NCI-H2081 (cell line): ENCODE measurements at places on chromosomes 5 and 9.

GRCh38 chr5:143135832-143136551 lies 267.5 kb downstream of the NR3C1 start:
- DNase-seq: no peak

GRCh38 chr9:96219026-96219899 lies 82.7 kb downstream of the HSD17B3 start:
- DNase-seq: no peak

GRCh38 chr5:74640450-74640953 lies at the start of gene ENC1:
TSS of gene ENC1 (minus strand) at chr5:74640728. CDS start at chr5:74636485, 4,243 bp downstream.
- peak; percentile 89 for DNase-seq

DNA sequence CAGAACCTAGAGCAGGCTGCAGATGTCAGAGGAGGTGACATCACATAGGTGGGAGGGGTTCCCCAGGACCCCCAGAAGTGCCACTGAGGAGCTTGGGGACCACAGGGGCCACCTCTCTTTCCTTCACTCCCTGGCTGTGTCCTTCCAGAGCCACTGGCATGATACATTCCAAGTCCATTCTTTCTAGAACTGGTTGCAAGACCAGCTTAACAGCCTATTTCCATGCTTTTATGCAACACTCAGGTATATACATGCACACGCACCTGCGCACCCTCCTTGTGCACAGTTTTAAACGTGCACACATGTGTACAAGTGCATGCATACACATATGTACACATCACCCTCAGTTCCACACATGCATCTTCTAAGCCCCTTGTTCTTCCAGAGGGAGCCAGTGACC lies 39.7 kb downstream of the SLC6A7 start:
- DNase-seq: no peak

- DNase-seq: no peak
These were observed 23.3 kb downstream of the MCTP1 start for GRCh38 chr5:95261437-95262175.

- DNase-seq: no peak
These were observed 1.9 kb upstream of the PAEP start for GRCh38 chr9:135559606-135560005.

DNA sequence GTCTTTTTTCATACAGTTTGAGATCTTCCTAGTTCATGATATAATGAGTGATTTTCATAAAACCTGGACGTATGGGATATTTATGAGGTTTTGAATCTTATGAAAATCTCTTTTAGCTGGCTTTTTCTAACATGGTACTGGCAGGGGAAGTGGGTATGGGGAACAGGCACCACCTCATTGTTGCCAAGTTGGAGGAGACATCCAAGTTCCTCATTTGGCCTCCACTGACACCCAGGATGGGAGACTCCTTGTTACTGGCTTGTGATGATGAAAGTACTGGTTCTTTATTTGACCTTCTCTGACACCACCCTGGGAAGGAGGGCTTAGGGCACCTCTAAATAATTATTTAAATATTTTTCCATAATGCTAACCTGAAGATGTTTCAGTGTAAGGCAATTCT lies 4.0 kb upstream of the TNPO1 start:
- DNase-seq: no peak

- DNase-seq: no peak
These were observed 3.0 kb upstream of the SLC44A1 start for GRCh38 chr9:105241356-105242043.

DNA sequence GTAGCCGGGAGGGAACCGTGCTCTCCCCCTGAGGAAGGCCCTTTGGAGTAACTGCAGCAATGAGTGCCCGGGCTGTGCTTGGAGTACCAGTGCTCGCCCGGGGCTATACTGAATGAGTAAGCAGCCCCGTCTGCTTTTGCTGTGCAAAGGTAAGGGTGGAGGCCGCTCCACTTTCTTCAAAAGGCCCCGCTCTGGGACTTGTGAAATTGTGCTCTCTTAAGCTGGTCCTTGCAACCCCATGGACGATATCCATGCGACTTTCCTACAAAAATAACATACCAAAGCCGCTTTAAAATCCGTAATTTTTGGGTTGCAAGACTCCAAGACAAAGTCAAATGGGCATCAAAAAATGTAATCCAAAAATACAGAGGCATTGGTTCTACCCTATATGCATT lies 578 bp upstream of the TNFAIP8 start:
- DNase-seq: no peak

GRCh38 chr9:79900754-79901153 lies 329.0 kb downstream of the TLE4 start:
- no peak for DNase-seq

DNA sequence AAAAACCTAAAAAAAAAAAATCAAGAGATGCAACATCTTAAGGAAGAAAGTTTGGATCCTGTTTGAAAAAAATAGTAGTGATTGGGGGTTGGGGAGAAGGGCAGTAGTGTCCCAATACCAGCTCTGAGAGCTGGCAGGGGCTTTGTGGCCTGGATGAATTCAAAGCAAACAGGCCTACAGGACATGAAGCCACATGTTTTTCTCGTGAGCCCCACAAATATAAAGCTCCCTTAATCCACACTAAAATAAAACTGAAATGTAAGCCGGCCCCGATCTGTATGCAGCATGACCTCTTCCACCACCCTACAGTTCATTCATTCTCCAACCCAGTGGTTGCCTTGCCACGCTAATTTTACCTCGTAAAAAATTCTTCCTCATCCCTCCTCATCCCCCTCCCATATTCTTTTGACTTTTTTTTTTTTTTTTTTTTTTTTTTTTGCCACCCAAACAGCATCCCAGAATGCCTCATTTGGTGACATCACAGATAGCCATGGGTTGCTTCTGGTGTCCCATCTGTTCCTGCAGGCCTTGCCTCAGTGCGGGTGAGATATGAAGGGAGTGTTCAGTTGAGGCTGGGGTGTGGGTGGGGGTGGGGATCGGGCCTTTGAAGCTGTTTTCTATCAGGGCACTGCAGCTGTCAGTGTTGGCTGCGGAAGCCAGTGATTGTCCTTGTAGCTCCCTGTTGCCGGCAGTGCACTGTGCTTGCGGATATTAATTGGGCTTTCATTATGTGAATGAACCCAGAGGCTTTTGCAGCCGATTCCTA lies 81.6 kb upstream of the NFIB start:
- peak; percentile 39 for DNase-seq

DNA sequence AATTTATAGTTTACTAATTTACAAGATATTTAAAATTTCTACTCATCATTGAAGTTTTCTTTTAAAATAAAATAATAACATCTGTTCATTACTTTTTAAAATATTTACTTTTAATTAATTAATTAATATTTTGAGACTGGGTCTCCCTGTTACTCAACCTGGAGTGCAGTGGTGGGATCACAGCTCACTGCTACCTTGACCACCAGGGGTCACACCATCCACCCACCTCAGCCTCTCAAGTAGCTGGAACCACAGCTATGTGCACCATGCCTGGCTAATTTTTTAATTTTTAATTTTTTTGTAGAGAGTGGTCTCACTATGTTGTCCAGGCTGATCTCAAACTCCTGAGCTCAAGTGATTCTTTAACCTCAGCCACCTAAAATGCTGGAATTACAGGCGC lies 1013.6 kb downstream of the CDH9 start:
- DNase-seq: no peak

DNA sequence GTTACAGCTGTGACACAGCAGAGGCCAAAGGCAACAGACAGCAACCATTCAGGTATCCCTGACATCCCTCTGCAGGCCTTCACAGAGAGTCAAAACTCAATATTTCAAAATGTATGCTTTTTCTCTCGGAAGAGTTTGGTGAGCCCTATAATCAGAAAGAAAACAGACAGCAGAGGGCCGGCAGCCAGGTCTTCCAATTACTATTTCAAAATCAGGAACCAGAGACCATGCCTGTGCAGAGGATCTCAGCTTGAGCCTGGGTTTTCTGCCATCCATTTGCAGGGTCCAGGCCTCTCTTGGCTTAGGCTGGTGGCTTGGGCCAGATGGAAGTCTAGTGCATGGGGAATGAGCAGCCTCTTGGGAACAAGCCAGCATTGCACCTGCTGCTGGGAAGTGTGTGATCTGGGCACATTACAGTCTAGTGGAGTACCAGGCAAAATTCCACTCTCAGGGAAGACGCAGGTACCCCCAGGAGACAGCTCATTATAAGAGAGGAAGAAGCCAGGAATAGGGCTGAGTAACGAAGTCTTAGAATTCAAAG lies 231.3 kb downstream of the ENC1 start:
- peak; percentile 2 for DNase-seq

DNA sequence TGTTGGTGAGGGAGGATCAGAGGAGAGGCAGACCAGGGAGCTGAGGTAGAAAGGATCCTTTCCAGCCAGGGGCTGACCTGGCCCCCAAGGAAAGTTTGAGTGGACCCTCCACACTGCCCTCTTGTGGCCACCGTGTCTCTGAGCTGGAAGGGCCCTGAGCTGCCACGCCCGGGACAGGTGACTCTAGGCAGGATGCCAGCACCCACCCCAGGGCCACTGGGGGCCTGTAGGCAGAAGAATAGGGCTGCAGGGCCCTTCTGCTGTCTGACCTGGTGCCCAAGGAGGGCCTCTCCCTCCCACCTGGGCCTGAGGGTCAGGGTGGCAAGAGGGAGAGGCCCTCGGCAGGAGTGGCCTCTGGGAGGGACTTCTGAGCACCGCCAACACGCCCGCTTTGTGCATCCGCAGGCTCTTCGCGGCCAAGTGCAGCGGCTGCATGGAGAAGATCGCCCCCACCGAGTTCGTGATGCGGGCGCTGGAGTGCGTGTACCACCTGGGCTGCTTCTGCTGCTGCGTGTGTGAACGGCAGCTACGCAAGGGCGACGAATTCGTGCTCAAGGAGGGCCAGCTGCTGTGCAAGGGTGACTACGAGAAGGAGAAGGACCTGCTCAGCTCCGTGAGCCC lies 76.8 kb downstream of the LMX1B start:
- peak; percentile 20 for DNase-seq

GRCh38 chr9:128335161-128335560 lies 5.2 kb upstream of the SLC27A4 start:
- no peak for DNase-seq

DNA sequence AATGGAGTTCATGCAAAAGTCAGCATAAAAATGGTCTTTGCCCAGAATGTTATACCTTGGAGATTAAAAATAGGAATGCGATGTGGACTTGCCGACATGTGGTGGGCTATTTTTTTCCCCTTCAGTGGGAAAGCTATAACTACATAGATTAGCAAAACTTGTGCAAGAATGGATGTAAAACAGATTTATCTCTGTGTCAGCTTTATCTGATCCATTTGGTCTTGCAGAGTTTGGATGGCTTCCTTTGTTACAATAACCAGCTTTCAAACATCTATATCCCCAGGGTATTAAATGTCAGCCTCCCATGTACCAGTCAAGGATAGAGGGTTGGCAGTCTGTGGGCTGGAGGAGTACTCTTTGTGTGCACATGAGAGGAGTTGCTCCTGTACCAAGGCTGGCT lies 284.9 kb downstream of the TMEM38B start:
- DNase-seq: no peak

- no peak for DNase-seq
These were observed 1.6 kb downstream of the GRK6 start for GRCh38 chr5:177427919-177428573.

GRCh38 chr5:78888580-78889368 lies 96.3 kb downstream of the ARSB start:
- no peak for DNase-seq

- DNase-seq: no peak
These were observed 44.3 kb downstream of the FBN2 start for GRCh38 chr5:128493657-128494329.

DNA sequence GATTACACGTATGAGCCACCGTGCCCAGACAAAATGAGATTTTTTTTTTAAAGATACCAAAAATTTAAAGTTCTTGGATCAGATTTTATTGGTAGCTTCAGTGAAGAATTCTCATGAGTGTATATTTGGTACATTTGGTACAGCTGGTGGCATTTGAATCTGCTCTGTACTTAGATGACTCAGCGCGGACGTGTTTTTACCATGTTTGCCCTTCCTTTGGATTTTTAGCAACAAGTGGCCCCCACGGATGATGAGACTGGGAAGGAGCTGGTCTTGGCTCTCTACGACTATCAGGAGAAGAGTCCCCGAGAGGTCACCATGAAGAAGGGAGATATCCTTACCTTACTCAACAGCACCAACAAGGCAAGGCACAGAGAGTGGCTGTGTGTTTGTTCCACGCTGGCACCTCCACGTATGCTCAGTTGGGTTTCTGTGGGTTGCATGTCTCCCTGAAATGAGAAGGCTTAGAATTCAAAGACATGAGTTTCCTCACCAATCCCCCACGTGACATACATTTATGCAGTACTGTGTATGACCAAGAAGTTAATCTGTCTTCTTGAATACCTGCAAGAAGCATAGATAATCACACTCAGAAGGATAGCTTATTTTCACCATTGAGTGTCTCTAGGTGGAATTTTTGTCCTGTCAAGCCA lies 36.3 kb downstream of the SPTAN1 start:
- DNase-seq: no peak

DNA sequence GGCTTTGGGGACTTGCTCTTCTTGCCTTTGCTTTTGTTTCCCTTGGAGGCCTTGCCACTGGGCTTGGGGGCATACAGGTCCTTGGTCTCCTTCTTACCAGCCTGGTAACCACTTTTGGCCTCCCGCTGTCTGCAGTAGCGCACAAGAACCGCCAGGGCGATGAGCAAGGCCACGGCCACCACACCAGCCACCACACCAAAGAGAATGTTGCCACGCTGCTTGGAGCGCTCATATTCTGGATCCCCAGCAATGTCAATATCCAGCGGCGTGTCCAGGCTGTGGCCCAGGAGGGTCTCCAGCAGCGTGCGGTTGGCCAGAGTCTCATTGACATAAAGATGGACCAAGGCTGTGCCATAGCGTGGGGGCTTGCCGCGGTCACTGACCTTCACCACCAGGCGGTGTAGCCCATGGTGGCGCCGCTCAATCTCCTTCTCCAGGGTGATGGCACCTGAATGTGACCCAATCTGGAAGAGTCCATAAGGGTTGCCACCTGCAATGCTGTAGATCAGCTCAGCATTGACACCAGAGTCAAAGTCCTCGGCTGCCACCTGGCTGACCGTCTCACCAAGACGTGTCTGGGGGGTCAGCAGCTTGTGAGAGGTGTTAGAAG lies 14.5 kb downstream of the PCDH1 start:
- DNase-seq: no peak

DNA sequence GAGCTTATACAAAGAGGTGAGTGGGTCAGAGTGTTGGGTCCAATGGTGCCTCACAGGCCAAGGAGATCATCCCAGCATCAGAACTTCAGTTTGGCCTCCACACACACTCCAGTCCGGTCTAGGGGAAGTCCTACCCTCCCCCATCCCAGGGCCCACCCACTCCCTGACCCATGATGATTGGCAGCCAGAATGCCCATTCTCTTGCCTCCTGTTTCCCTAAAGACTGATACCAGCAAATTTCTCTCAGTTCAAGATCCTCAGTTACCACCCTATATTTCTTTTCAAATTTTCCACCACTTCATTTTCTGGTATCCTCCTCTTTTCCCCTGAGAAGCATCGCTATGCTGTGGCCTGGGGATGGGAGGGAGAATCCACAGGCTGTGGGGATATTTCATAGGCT lies 21.9 kb downstream of the DRD1 start:
- no peak for DNase-seq

- DNase-seq: no peak
These were observed 105.2 kb downstream of the ZNF608 start for GRCh38 chr5:124641154-124641792.
